ENCODE measurements at places on chromosomes 7 and 10.

DNA sequence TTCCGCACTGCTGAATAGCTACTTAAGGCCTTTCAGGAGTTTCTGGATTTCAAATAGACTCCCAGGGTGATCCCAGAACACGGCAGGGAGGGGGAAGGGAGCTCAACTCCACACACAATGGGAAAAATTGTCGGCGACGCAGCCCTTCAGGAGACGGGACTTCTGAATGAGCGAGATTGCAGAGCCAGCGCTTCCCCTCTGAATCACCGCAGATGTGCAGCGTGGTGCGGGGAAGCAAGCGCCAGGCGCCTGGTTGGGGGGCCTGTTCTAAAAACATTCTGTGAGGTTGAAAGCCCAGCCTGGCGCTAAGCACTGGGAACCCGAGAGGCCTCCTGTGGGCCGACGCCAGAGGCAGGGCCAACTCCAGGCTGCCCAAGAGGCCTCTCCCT is 163.3 kb downstream of the MAD1L1 start:
- DNase-seq = no peak

DNA sequence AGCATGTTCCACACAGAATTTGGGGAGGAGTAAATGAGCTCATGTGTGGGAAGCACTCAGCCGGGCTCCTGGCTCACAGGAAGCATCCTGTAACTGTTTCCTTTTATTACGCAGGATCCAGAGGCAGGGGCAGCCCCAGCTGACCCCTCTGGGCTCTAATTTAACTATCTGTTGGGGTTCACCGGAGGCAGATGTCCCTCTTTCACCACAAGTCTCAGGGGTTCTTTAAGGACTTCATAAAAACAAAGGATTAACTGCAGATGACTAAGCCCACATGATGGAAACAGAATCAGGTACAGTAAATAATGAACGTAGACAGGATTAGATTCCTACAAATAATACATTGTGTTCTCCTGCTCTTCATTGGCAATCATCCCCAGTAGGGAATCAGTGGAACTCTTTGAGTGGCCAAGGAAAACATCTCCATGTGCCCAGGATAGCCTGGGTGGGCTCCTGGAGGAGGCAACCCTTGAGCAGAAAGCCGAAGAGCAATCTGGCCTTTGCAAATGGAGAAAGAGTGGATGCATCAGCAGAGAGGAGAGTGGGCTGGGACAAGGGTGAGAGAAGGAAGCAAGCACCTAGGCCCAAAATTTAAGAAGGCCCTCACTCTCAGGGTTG is 24.6 kb downstream of the TBXAS1 start:
- DNase-seq = no peak

- DNase-seq = no peak
These were observed 6.5 kb upstream of the GIMAP8 start for GRCh38 chr7:150443793-150444540.

- DNase-seq = no peak
These were observed 90.9 kb downstream of the NEUROD6 start for GRCh38 chr7:31249671-31250070.

GRCh38 chr7:1444214-1444924 is 14.9 kb downstream of the MICALL2 start:
- DNase-seq = no peak
